ENCODE measurements at places on chromosomes 11 and 22.

DNA sequence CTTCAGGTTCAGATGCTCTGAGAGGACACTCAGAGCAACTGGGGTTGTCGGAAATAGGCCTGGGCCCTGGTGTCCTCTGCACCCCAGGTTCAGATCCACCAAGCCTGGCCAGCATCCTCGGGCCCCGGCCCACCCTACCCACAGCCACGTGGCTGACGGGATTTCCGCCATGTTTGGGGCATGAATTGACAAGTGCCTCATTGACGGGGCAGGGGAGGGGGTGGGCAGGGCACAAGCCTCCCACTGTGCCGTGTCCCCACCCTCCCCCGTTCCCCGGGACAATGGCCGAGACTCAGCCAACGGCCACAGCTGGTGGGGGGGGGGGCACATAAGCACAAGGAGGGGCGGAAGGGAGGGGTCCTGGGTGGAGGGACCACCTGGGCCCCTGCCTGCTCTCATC, 8.5 kb downstream of the MYRF start:
- no peak for DNase-seq

DNA sequence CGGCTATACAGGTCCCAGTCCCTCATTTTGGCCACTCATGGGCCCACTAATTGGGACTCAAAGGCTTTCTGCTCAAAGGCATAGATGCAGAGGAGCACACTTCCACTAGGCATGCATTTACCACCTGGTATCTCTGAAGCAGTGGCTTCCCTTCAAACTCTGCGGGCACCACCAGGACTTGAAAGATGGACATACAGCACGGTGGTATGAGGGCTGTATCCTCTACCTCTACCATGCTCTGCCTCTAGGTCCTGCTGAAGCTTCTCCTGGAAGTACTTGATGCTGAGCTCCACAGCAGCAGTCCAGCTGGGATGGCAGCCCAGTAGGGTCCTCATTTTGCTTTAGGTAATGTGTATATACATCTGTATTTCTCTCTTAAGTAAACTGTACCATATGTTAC, 49.9 kb downstream of the RAB6A start:
- DNase-seq = no peak

DNA sequence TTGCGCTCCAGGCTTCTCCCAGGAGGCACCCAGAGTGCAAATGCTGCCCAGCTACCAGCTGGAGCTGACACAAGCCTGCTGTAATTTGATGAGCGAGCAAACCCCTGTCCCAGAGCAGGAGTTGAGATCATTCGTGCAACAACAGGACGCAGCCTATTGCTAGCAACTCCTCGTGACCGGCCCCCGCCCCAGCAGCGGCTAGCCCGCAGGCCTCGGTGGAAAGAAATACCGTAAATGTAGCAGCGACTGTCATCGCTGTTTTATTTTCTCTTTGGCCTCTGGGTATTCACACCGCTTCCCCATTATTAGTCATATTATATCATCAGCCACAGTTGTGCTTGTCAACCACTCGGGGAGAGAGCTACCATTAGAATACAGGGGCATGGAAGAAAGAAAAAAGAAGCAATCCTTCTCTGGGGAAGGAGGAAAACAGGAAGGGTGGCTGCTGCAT, 59.2 kb upstream of the ATXN10 start:
- DNase-seq = no peak

GRCh38 chr22:35995772-35996171, 32.9 kb downstream of the RBFOX2 start:
- no peak for DNase-seq

- no peak for DNase-seq
Observed at GRCh38 chr11:23991165-23991539, 505.7 kb upstream of the LUZP2 start.

- no peak for DNase-seq
Observed at GRCh38 chr11:111069066-111069465, 176.5 kb upstream of the POU2AF2 start.

- DNase-seq = no peak
Observed at GRCh38 chr11:5546457-5546856, 1.9 kb downstream of the OR52H1 start.

All from thymus (tissue), 14 donors.